Mesenteric fat pad (tissue), 1 donor: ENCODE measurements at places on chromosomes 1 and 21. TPM values are rescaled to one million over a fixed set of nuclear protein-coding genes. Genes with fewer than 3 reads are reported as not detected.

Gene ATF3
- 113 TPM for total RNA-seq

Gene TRIM67
- total RNA-seq, result 0.22 TPM

Gene CRP
- total RNA-seq, result not detected

Gene HYI
- 36.9 TPM for total RNA-seq

Gene LRRN2
- total RNA-seq, result 5.7 TPM

Gene ZNF695
- total RNA-seq, result not detected

Gene ALX3
- not detected for total RNA-seq

Gene LRRC8D
- 8.6 TPM for total RNA-seq

Gene ANKRD35
- 4.3 TPM for total RNA-seq

Gene CTTNBP2NL
- 44.4 TPM for total RNA-seq

Gene ENSA
- total RNA-seq, result 138 TPM

Gene FAM151A
- 0.84 TPM for total RNA-seq

Gene NBL1
- 126 TPM for total RNA-seq

Gene RCAN3
- total RNA-seq, result 3.7 TPM

Gene LRRC71
- total RNA-seq, result 0.32 TPM

Gene CD1C
- not detected for total RNA-seq

Gene KIF1B
- 59.3 TPM for total RNA-seq

Gene CD244
- 0.39 TPM for total RNA-seq

Gene MYOC
- total RNA-seq, result 6.3 TPM

Gene ETNK2
- 6.1 TPM for total RNA-seq

Gene SHE
- 33.1 TPM for total RNA-seq

Gene IQGAP3
- 0.55 TPM for total RNA-seq

Gene OR2T11
- total RNA-seq, result not detected
